ENCODE measurements at places on chromosomes 11 and 22.

DNA sequence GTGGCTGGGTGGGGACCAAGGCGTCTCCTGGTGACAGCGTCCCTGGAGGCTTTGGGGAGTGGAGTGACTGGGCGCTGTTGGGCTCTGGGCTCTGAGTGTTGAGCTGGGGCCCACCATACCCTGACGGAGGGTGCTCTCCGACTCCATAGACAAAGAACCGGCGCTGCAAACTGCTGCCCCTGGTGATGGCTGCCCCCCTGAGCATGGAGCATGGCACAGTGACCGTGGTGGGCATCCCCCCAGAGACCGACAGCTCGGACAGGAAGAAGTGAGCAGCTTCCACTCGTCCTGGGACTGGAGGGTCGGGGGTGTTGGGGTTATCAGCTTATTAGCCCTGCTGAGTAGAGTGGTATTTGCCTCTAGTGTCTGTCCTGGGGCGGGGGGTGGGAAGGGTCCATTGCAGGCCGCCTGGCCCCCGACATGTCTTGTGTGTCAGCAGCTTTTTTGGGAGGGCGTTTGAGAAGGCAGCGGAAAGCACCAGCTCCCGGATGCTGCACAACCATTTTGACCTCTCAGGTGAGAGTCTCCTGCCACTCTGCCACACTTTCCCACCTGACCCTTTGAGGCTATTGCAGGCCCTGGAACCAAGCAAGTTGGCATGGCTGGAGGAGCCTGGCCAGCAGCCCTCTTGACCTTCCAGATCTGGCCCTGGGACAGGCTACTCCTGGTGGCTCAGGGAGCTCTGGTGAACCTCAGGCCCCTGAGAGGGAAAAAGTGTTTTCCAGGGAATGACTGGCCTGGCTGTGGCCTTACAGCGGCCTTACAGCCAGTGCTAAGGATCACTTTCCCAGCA, 7.6 kb downstream of the CLDN5 start:
- DNase-seq: no peak

DNA sequence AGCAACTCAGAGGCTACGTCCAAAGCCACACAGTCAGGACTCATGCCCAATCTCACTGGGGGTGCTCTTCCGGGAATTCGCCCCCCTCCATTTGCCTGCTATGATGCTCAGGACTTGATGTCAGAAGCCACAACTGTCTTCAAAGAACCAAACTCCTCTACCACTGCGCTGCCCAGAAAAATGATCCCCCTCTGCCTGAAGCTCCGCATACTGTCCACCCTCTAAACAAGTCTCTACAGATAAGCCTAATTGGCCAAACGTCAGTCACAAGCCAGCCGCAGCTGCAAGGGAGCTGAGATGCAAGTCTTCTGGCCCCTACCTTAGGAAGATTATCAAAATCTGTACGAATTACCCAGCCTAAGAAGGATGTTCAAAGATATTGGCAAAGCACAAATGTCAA, 294.6 kb downstream of the BUD13 start:
- DNase-seq: no peak

GRCh38 chr11:96230686-96231085, 112.3 kb downstream of the MAML2 start:
- DNase-seq: no peak

- DNase-seq: no peak
These were observed 6.7 kb downstream of the PLAAT2 start for GRCh38 chr11:63556404-63557013.

DNA sequence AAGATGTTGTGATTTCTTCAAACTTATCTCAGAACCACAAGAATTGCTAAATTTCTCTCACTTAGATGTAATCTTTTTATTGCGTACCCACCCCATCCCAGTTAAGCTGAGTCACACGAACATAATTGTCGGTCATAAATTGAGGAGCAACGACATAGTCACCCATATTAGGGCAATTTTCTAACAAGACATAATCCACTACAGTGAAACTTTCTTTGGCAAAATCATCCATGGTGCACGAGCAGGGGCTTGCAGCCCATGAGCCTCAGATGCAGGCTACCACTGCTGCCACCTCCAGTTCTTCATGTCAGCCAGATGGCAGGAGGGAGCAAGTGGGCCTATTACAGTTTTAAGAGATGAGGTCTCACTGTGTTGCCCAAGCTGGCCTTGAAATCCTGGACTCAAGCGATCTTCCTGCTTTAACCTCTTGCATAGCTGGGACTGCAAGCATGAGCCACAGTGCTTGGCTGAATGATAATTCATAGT, 70.3 kb upstream of the GRK2 start:
- no peak for DNase-seq
